ENCODE measurements at places on chromosomes 1 and 21.

- DNase-seq: no peak
Measured at GRCh38 chr1:155455588-155456195, 106.9 kb downstream of the ASH1L start.

- no peak for DNase-seq
Measured at GRCh38 chr1:161836018-161836417, 69.9 kb downstream of the ATF6 start.

DNA sequence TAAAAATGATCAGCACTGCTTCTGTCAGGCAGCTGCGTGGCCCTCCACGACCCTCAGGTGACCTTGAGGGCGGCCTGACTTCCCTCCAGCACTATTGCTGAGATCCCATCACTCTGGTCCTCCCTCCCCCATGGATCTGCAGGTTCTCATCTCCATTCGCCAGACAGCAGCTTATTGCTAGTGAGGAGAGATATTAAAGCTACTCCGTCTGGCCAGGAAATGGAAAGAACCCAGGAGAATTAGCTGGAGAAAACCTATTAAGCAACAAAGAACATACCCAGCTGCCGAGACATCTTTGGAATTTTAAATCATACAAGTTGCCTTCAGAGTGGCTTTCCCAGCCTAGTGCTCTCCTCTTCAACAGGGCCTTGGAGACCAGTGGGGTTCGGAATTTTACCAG lies 25.7 kb upstream of the KCNN3 start:
- DNase-seq: no peak

- DNase-seq: no peak
Measured at GRCh38 chr1:192140382-192140781, 17.9 kb upstream of the RGS18 start.

DNA sequence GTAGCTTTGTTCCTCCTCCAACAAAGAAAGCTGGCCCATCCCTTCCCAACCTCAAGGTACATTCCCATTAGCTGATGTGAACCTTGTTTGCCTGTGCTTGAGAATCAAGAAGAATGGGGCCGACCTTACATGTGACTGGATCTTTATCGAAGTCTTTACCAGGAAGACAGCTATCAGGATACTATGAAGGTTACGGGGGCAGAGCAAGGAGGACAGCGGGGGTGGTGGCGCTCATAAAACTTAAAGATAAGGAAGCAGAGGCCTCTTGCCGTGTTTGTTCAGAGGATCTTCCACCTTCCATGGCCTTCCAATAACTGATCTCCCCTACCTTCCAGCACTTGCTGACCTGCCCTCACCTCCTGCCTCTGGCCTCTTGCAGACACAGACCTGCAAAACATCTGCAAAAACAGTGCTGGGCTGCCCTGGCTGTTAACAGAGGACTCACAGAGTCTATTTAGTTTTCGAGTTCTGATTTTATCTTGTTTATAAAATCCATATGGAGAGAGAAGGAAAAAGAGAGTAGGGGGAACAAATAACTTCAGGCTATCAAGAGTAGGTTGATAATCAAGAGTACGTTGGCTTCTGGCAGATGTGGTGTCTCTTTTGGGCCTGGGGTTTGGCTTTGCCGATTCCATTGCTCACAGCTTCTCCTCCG lies 198.0 kb downstream of the HUNK start:
- DNase-seq: no peak

GRCh38 chr1:28811766-28812668 lies at the start of gene OPRD1:
Gene OPRD1 (plus strand): TSS chr1:28812170. CDS start chr1:28812384, 214 bp downstream.
- no peak for DNase-seq

Data from esophagus squamous epithelium (tissue), 5 donors.